ENCODE measurements at places on chromosomes 7 and 10.

- DNase-seq, result no peak
These were observed 110.6 kb downstream of the ZMIZ1 start for GRCh38 chr10:79179164-79179956.

- peak; percentile 66 for DNase-seq
These were observed 67.4 kb downstream of the HHEX start for GRCh38 chr10:92757066-92757710.

DNA sequence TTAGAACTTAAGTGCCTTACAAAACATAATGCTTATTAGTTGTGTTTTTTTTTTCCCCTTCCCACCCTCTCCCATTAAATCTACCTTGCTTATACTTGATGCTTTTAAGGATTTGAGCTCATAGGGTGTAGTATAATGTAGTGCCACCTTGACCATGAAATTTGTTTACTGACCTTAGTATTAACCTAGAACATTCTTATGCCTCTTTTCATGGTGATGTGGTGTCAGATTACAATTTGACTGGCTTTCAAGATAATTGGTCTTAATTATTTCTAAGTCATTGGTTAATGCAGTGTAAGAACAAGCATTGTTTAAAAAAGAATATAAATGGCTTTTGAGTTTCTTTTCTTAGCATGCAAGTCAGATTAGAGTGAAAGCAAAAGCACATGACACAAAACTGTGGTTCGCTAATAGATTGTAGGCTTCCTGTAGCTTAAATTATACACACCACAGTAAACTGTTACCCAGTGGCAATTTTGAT lies 61.8 kb downstream of the ADD3 start:
- peak; percentile 67 for DNase-seq

GRCh38 chr7:80362010-80362618 lies 149.8 kb downstream of the GNAT3 start:
- no peak for DNase-seq

GRCh38 chr7:65238785-65239184 lies 134.9 kb upstream of the ZNF92 start:
- DNase-seq, result no peak

DNA sequence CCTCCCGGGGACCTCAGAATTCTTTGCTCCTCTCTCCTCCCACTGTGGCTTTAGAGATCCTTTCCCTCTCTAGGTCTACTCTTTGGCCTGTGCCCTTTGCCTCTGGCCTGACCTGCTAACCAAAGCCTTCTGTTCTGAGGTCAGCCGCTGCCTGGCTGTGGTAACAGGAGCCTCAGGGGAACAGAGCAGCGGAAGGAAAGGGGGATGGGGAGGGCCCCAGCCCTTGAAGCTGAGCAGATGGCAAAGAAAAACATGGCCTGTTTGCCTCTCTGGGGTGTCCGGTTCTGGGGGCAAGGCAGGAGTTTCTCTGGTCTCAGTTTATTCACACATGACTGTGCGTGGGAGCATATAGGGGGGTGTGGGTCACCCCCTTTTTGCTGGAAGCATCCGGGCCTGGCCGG lies 28.2 kb downstream of the COL26A1 start:
- DNase-seq, result peak; percentile 86

DNA sequence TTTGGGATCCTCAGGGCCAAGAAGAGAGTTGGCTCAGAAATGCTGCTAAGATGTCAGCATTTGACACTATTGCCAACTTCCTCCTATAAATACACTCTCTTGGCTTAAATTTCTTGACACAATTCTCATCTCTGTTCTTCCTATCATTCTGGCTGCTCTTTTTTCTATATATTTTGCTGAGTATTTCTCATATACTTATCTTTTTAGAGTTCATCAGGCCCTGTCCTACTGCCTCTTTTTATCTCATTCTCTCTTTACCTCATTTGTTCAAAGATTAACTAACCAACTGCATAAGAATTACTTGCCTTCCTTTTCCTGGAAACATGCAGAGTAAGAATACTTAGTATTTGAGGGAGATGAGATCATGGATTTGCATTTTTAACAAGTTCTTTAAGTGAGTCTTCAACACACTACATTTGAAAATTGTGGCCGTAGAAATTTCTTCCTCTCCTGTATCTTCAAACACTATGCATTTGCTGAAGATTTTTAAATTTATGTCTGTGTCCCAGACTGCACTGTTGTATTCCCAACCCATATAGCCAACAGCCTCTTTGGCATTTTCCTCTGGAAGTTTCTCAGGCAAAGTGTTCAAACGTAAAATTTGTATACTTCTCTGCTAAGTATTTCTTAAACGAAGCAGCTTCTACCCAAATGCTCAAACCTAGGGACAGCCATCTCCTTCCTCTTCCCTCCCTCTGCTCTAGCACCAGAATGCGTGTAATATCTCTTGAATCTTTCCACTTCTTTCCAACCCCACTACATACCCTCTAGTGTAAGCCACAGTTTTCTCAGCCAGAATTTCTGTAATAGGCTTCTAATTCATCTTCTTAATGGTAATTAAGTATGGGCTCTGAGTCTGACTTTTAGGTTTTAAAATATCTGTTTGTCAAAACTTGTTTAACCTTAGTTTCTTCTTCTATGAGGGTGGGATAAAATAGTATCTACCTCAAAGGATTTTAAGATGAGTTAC lies 35.5 kb downstream of the ARL4A start:
- DNase-seq, result no peak

DNA sequence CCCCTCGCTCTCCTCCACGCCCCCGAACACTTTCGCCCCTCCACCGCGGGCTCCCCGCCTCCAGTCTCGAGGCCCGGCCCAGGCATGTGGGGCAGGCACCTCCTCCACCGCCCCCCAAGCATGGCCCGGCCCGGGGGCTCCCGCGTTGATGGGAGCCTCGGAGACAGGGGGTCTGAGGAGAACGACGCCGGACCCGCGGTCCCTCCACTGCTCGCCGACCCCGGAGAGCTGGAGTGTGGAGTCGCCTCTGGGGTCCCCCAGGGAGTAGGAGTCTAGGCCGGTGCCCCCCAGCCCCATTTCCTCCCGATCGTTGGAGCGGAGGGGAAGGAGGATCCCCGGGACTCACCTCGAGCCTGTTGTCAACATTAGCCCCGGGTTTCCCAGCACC lies 206 bp downstream of the UPF2 start:
- peak; percentile 67 for DNase-seq

GRCh38 chr7:86904949-86905834 lies 154.3 kb downstream of the ELAPOR2 start:
- DNase-seq, result peak; percentile 6

- DNase-seq, result no peak
These were observed 105.3 kb downstream of the ARHGAP21 start for GRCh38 chr10:24618401-24618800.

GRCh38 chr10:88952647-88953111 lies at the start of gene ACTA2:
TSS of gene ACTA2 (minus strand) at chr10:88952773. CDS start at chr10:88948930, 3,843 bp downstream.
- DNase-seq, result no peak

GRCh38 chr7:63043657-63044543 lies 954.7 kb upstream of the ZNF722 start:
- no peak for DNase-seq

- DNase-seq, result no peak
These were observed 5.7 kb downstream of the KIAA1549 start for GRCh38 chr7:138975343-138976104.

- no peak for DNase-seq
These were observed 16.1 kb upstream of the FAM170B start for GRCh38 chr10:49149881-49150280.

- DNase-seq, result no peak
These were observed 44.1 kb downstream of the SGMS1 start for GRCh38 chr10:50579491-50580261.

Data from GM13976 (cell line).